ENCODE measurements at places on chromosomes 6 and 20.
A peak's percentile ranks its signal among the peaks of the same experiment; 100 is the strongest.

DNA sequence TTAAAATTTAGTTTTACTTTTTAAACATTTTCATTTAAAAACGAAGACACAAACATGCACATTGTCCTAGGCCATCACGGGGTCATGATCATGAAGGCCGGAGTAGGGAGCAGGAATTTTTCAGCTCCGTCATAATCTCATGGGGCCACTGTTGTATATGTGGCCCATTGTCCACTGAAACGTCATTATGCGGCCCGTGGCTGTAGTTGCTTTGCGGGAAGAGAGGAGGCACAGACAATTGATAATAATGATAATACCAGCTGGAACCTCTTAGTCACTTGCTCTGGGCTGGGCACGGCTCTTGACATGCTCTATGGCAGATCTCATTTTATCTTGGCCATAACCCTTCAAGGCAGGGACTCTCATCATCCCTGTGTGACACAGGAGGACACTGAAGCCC is 56.5 kb upstream of the FNDC1 start:
- DNase-seq = no peak

DNA sequence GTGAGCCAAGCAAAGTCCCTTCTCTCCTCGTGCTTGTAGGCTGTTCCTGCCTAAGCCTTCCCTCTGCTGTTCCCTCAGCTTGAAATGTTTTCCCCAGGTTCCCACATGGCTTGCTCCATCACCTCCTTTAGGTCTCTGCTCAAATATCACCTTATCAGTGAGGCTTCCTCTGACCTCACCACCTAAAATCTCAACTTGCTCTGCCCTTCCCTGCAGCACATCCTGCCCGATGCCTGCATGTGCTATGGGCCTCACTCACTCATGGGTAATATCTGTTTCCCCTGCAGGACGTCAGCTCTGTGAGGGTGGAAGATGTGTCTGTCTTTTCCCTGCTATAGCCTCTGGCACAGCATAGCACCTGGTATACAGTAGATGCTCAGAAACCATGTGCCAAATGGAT is 29.9 kb upstream of the FKBP1A start:
- no peak for DNase-seq

GRCh38 chr6:164547076-164547475 is 762.3 kb downstream of the C6orf118 start:
- DNase-seq = no peak

DNA sequence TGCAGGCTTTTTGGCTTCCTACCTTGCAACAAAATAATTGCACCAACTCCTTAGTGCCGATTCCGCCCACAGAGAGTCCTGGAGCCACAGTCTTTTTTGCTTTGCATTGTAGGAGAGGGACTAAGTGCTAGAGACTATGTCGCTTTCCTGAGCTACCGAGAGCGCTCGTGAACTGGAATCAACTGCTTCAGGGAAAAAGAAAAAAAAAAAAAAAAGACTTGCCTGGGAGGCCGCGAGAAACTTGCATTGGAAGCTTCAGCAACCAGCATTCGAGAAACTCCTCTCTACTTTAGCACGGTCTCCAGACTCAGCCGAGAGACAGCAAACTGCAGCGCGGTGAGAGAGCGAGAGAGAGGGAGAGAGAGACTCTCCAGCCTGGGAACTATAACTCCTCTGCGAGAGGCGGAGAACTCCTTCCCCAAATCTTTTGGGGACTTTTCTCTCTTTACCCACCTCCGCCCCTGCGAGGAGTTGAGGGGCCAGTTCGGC is 420 bp downstream of the SOX4 start:
- peak; percentile 51 for DNase-seq

GRCh38 chr20:22428051-22428450 is 156.3 kb downstream of the FOXA2 start:
- no peak for DNase-seq

- DNase-seq = no peak
Observed at GRCh38 chr6:148578837-148579565, 167.8 kb upstream of the UST start.

GRCh38 chr6:50823094-50823920 is 4.6 kb downstream of the TFAP2B start:
- no peak for DNase-seq

- no peak for DNase-seq
Observed at GRCh38 chr6:124090491-124090890, 286.8 kb downstream of the NKAIN2 start.

GRCh38 chr6:33040157-33040556 is 30.8 kb upstream of the HLA-DOA start:
- DNase-seq = no peak

- no peak for DNase-seq
Observed at GRCh38 chr6:36765594-36766398, 68.2 kb downstream of the RAB44 start.

DNA sequence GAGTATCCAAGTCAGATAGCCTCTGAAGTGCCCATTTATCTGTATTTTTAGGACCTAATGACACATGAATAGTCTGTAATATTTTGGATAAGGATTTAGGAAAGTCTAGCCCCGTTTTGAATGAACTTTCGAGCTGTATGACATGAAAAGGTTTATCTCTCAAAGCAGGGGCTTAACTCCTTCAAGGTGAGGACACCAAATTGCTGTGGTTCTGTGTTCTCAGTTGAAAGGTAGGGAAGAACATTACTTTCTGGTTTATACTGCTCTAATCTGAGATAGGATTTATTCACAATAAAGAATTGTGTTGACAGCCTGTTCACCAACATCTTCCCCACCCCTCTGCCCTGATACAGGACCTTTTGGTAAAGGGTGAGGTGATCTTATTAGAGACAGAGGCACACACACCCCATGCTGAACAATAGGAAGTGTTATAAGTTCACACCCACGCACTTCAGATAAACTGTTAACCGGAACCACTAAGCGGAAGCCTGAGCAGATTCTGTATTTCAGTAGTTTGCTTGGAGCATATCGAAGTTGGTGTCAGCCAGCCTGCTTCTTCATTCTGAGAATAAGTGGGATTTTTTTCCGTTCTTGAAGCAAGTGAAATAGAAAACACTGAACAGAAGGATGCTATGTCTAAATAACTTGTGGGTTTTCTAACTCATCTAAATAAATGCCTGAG is 223.3 kb downstream of the TMEM242 start:
- DNase-seq = peak; percentile 45

DNA sequence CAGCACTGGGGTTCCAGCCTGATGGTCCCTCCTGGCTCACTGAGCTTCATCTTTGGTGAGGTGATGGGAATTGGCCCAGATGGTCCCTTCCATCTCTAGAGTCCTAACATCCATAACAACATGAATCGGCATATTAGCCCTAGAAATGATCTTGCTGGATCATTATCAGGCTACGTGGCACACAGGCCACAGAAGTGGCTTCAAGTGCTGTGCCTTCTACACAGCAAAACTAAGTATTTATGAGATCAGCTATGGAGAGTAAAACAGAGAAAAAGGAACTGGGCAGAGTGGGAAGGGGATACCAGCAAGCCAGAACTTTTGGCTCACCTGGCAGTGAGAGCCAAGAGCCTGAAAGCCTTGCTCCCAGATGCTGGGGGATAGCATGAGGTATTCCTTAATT is 116.9 kb downstream of the TRERF1 start:
- DNase-seq = no peak

DNA sequence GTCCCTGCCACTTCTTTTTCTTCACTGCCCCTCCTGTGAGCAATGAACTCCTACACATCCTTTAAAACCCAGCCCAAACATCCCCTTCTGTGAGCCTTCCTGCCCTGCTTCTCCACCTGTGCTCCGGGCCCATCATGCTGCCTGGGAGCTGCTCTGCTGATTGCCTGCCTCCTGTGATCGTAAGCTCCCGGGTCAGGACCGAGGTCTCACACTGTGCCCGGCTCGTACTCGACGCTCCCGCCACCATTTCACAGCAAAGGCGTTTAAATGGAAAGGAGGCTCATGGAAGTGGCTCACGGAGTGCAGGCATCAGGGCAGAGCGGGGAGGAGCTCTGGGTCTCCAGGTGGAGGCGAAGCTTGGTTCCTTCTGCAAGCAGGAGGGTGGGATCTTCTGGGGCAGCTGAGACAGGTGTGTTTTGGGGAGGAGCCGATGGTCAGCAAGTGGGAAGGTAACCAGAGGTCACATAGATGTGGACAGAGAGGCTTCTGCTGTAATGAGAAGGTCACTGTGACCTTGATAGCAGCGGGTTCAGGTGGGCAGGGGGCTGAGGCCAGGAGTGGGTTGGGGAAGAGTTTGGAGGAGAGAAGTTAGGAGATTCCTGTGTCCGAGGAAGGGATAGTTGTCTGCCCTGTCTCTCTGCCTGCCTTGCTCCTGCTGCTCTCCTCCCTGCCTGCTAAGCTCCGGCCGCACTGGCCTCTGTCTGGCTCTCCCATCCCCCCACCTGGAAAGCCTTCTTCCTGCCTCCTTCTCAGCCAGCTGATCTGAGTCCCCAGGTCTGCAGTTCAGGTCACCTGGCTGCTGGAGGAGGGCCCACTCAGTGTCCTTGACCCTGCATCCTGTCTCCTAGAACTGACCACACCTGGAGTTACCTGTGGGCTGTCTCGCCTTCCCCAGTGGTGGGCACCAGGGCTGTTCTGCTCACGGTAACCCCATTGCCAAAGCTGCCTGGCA is 52.7 kb upstream of the FRMD1 start:
- no peak for DNase-seq

DNA sequence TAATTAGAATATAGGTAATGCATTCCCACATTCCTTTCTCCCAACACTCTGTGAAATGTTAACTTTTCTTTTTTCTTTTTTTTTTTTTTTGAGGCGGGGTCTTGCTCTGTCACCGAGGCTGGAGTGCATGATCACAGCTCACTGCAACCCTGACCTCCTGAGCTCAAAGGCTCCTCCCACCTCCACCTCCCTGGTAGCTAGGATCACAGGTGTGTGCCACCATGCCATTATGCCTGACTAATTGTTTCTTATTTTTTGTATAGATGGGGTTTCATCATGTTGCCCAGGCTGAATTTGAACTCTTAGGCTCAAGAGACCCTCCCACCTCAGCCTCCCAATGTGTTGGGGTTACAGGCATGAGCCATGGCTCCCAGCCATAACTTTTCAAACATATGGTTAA is 135.7 kb upstream of the SHLD1 start:
- no peak for DNase-seq

DNA sequence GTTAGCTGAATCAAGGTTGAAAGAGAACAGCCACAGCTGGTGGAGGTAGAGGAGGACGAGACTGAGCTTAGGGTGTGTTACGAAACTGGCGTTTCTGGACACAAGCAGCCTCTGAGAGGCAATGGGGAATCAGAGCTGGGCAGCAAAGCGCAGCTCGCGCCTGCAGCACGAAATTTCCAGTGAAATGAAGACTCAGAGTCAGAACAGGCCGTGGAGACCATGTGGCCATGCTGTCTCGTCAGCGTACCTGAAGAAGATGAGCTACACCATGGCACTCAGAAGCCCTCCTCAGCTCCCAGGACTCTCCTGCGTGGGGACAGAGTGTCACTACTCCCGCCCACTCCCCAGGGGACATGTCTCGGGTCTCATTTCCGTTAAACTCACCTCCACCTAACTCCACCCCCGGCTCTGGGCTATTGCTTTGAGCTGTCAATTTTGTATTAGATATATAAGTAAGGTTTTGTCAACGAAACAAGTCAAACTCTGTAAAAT is 256.9 kb downstream of the ERMARD start:
- no peak for DNase-seq

DNA sequence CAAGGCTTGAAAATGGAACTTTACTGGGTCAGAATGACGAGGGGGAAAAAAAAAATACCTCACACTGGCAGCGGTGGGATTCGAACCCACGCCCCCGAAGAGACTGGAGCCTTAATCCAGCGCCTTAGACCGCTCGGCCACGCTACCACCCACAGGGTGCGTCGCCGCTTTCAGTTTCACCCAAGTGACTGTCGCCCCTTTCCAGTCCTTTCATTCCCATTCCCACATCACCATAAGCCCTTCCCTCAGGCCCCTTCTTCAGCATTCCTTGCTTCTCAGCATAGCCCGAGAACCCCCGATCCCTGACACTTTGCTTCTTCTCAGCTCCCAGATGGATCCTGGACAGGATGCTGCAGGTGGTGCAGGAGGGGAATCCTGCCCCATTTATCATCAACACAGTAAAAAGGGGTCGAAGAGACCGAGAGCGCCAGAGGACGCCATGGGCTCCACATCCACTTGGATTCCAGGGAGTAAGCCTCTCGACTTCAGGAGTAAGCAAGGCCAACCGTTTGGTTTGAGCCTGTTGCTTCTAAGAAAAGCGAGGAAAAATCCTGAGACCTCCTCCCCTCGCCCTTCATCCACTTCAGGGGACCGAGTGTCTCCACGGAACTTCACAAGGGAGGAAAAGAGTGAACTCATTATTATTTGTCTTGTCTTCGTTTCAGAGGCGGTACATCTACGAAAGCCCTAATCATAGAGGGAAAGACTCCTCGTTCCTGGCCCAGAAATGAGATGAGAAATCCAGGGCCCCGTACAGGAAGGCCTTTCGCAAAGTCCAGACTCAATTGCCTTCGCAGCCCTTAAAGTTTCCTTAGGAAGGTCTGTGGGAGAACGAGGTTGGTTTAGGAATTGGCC is 20.0 kb upstream of the TRIM27 start:
- DNase-seq = peak; percentile 75

Data from HL-60 (cell line).